ENCODE measurements at places on chromosomes 2 and 18.

DNA sequence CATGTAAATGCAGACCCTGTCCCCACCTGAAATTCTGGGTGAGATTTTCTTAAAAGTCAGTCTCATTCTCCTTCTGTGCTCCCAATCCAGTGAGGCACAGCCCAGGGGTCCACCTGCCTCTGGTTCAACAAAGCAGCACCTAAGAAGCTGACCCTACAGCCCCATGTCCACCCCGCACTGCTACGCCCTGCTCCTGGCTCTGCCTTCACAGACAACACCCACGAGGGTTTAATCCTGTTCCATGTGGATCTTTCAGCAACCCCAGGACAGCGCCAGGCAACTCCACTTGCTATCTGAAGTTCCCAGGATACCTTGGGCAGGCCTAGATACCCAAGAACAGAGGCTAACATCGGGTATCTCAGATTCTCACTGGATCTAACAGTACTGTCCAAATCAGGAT, 44.9 kb downstream of the HDLBP start:
- DNase-seq = no peak

DNA sequence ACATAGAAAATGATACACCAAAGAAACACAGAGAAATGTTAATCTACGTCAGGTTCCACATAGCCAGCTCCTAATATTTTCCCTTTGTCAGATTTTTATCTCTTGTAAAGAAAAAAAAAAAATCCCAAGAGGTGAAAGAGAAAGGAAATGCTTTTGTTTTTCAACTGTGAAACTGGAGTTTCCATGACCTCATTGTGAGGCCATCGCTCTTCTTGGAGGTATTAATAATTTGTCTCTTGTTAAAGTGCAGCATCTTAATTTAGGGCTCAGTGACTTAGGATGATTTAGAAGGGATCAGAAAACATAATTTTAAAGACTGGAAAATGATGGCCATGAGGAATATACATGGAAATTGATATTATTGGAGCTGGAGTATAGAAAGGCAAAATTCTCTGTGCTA, 21.7 kb downstream of the ARHGAP28 start:
- DNase-seq = no peak

GRCh38 chr2:98242003-98242402, 104.3 kb upstream of the CNGA3 start:
- no peak for DNase-seq

- DNase-seq = no peak
These were observed 487.3 kb upstream of the NETO1 start for GRCh38 chr18:73355121-73355520.

DNA sequence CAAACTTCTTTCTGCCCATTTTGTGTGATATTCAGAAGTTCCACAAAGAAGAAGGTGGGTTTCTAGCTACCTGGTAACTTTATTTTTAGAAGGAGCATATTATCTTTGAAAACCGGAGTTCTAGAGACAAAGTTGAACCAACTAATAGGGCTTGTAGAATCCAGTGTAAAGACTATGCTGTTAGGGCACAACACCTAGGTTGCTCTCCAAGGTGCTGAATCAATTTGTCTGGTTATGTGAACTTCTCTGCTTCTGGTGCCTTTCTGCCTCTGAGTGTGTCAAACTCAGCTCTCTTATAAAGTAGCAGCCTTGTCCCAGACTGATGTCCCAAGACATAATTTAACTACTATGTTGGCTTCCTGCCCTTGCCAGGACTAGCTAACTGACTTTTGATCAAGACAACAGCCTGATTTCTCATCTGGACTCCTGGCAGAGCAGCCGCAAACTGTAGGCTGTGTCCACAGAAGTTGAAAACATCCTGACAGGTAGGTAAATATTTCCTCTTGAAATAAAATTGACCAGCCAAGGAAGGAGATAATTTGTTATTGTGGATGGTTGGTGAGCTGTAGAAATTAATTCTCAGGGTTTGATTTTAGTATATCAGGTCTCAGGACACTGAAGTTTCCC, 119.4 kb downstream of the CYRIA start:
- no peak for DNase-seq

DNA sequence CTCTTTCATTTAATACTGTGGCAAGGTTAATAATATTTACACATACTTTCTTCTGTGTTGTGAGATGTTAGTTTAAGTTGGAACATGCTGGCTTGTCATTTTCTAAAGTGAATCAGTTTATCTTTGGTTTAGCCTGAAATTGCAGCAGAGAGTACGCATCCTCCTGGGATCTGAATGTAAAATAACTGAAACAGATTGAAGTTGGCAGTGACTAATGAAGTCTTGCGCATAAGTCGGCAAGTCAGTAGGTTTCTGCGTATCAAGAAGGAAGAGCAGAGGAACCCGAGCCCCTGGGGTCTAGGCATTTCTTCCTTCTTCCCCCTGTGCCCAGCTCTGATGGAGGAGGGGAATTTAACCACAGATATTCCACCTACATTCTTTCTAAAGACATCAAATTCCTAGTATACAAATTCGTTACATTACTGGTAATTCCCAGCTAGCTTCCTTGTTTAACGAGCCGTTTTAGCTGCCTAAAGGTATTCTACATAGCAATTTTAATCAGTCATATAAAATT, 392.1 kb upstream of the RAB12 start:
- no peak for DNase-seq

- no peak for DNase-seq
These were observed 107.3 kb upstream of the HS6ST1 start for GRCh38 chr2:128425731-128426620.

GRCh38 chr2:24262421-24262970, 87.6 kb downstream of the FAM228A start:
- no peak for DNase-seq

- DNase-seq = no peak
These were observed 12.0 kb upstream of the CASP8 start for GRCh38 chr2:201248288-201248844.

DNA sequence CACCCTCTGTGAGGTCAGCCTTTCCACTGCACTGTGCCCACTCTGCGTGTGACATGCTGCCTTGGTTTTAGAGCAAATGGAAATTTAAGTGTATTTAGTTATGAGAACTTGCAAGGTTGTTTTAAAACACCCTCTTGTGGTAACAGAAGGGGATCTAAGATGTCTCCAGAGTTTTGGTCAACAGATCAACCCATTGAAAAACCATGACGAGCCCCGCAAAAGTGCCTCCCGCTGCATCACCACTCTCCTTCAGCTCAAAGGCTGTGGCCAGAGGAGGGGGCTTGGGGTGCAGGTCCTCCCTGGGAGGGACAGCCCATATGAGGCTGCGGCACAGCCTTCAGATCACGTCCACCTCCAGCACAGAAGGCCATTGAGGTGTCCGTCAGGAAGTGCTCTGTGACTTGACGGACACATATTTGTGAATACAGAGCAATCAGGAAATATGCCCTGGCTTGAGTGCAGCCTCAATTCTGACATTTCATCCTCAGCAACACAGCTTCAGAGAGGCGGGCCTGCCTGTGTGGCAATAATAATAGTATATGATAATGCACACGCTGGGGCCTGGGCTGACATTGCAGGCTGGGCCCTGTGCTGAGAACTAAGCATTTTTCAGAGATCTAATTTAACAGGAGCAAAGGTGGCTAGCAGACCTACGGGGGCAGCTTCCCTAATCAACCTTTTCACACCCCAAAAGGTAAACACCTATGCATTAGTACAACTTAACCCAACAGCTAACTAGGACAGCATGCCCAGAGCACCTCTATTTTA, 213.9 kb downstream of the ANAPC1 start:
- no peak for DNase-seq

DNA sequence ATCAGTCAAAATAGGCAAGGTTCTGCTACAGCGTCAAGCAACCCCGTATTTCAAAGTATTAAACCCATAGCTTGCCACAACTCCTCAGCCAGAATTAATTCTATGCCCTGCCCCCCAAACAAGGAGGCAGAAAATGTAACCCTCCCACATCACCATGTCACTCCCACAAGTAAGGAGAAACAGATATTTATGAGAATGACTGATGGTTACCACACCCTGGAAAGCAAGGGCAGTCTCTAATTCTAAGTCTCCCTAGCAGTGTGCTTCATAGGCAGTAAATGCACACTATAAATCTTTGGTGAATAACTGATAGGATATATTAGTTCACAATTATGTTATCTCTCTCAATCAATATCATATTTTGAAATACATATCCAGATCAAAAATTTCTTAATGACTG, 228.0 kb upstream of the SLC14A2 start:
- no peak for DNase-seq

GRCh38 chr2:12534646-12535263, 182.0 kb upstream of the TRIB2 start:
- DNase-seq = no peak

GRCh38 chr2:233131936-233132720, 72.0 kb downstream of the INPP5D start:
- no peak for DNase-seq

DNA sequence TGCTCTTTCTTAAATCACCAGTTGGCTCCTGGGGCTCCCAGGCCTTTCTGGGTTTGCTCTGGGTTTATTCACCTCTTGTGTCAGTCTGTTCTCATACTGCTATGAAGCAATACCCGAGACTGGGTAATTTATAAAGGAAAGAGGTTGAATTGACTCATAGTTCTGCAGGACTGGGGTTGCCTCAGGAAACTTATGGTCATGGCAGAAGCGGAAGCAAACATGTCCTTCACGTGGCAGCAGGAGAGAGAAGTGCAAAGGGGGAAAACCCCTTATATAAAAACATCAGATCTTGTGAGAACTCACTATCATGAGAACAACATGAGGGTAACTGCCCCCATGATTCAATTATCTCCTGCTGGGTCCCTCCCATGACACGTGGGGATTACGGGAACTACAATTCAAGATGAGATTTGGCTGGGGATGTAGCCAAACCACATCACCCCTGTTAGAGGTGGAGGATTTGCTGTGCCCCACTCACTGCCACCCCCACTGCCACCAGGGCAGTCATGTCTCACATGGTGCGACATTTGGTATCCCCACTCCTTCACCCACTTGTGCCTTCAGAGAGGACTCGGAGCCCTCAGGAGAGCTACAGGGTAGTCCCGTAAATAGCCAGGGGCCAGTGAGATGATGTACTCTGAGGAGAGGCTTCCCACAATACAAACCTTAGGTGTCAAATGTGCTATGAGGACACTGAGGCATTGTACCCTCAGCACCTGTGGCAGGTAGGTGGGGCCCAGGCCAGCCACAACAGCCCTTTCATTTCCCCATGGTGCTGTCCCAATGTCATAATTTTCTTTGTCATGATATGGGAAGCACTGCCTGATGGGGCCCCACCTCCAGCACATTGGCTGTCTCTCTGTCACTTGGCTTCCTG, 35.7 kb downstream of the CDC42EP3 start:
- peak; percentile 79 for DNase-seq

GRCh38 chr18:13452388-13452811, 233.8 kb downstream of the LDLRAD4 start:
- DNase-seq = no peak

GRCh38 chr18:2597639-2598038, 26.3 kb downstream of the NDC80 start:
- DNase-seq = peak; percentile 32

GRCh38 chr2:50395605-50396297, 636.2 kb downstream of the NRXN1 start:
- no peak for DNase-seq

DNA sequence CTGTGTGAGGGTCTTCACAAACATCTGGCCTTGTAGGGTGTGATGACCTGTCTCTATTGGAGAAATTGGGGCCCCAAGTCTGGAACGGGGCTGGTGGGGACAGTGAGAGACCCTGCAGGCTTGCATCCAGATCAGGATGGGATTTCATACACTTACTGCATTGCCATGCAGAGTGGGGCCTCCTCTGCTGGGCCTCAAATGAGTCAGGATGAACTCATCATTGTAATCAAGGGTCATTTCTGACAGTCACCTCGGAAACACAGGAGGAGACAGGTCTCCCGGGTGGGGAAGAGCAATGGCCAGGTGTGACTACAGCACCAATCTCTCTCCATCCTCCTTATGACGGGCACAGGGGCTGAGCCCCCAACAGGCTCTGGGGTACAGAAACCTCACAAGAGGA, 48.1 kb upstream of the GALR1 start:
- no peak for DNase-seq

GRCh38 chr2:602571-603359, 74.4 kb downstream of the TMEM18 start:
- DNase-seq = no peak

DNA sequence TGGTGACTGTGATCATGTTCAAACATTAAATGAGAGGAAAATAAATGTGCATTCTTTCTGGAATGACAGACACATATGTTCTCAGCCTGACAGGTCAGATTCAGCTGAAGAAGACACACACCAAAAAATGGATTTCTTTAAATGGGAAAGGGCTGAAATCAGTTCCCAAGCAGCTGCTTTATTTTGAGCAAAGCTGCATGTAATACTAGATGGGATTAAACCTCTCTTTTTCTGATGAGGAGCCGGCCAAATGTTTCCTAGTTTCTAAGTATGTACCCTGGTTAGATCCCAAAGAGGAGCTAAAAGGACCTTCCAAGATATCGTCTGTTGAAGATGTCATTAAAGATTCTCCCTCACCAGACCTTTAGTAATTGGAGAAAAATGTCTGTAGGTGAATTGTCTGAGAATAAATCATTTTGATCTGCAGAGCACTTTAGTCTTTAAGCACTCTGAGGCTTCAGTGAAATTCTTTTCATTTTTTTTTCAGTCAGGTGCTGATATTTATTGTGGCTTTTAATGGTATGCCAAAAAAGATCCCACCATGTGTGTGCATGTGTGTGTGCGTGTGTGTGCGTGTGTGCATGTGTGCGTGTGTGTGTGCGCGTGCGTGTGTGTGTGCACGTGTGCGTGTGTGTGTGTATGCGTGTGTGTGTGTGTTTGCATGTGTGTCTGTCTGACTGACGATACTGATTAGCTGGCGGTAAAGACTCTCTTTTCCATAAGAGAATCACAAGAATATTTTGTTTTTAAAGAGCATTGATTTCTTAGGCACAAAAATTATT, 175.8 kb downstream of the IRS1 start:
- DNase-seq = no peak

DNA sequence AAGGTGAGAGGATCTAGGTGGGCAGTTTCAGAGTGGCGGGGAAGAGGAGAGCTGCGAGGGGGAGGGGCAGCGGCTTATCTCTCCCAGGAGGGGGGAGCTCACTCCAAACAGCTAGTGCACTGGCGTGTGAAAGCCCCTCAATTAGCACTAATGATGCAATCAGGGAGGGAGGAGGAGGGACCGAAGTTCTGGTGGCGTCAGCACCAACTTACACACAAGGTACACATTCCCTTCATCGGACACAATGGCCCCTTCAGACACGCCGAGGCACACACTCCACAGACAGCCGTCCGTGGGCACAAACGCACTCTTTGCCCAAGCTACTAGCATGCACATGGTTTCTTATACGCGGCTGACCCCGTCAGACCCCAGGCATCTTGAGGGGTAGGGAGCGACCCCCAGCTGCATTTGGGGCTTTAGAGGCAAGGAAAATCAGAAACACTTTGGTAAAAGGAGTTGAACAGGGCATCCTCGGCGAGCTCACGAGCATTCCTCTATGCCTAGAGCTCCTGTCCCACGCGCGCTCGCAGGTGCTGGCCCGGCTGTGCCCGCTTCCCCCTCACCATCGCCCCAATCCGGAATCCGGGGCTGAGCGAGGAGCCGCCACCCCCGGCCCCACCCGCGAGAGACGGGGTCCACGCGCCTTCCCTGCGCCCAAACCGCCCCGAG, 868 bp upstream of the PKDCC start:
- no peak for DNase-seq

GRCh38 chr2:121382744-121383143, 97.7 kb upstream of the TFCP2L1 start:
- no peak for DNase-seq

Measured in central memory CD4-positive, alpha-beta T cell (primary cell).